Posterior cingulate gyrus (tissue), 11 donors: ENCODE measurements at places on chromosomes 16 and 17.
A peak's percentile ranks its signal among the peaks of the same experiment; 100 is the strongest.

- no peak for DNase-seq
Observed at GRCh38 chr17:15516150-15516549, 47.1 kb downstream of the TVP23C start.

GRCh38 chr17:59108400-59109102, 1.9 kb upstream of the TRIM37 start:
- no peak for DNase-seq

- DNase-seq: no peak
Observed at GRCh38 chr16:29813644-29814562, 1.9 kb downstream of the PRRT2 start.

GRCh38 chr17:83199500-83200201, 120.2 kb downstream of the METRNL start:
- peak; percentile 9 for DNase-seq

- no peak for DNase-seq
Observed at GRCh38 chr17:5873781-5874180, 196.4 kb upstream of the WSCD1 start.

GRCh38 chr17:61131585-61131984, 268.1 kb upstream of the TBX2 start:
- no peak for DNase-seq
